ENCODE measurements at places on chromosomes 7 and 10.

GRCh38 chr7:104652434-104652833 is 324.0 kb downstream of the LHFPL3 start:
- DNase-seq: no peak

- DNase-seq: no peak
Measured at GRCh38 chr7:93140582-93141191, 7.5 kb downstream of the SAMD9L start.

GRCh38 chr10:51170518-51171245 is 96.4 kb downstream of the PRKG1 start:
- no peak for DNase-seq

GRCh38 chr7:77482015-77482414 is 55.1 kb upstream of the PTPN12 start:
- no peak for DNase-seq

GRCh38 chr7:99267481-99267840 is 5.2 kb upstream of the MYH16 start:
- no peak for DNase-seq

DNA sequence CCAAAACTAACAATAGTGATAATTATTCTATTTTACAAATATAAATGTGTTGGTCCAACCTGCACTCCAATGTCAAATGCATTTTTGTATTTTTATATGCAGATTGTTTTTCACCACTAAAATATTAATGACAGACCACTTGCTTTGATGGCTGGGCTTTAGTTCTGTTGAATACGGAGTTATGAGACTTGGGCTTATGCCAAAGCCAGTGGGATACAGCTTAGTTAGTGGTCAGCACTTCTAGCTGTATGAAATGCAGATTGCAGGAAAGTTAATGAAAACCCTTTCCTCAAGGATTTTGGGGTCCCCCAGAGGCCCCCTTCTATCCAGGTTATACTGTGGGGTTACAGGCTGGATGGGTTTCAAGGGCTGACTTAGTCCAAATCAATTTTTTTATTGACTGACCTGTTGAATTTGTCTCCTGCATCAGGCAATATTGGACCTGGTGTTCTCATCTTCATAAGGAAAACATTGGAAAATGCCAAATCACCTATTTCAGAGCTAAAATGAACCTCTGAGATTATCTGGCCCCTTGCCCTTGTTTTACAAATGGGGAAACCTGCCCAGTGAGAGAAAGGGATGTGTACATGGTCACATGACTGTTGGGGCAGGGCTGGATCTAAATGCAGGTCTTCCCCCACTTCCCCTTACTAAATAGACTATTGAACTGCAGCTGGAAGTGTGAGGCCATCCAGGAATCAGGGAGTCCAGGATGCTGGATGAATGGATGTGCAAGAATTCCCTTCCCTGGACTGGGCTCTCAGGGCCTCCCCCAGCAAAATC is 1085.3 kb downstream of the KCNMA1 start:
- DNase-seq: no peak

- peak; percentile 11 for DNase-seq
Measured at GRCh38 chr7:137846827-137847567, at the start of gene DGKI. TSS of gene DGKI (minus strand) at chr7:137846974.

GRCh38 chr10:100349087-100349486 is 2.1 kb downstream of the SCD start:
- no peak for DNase-seq

DNA sequence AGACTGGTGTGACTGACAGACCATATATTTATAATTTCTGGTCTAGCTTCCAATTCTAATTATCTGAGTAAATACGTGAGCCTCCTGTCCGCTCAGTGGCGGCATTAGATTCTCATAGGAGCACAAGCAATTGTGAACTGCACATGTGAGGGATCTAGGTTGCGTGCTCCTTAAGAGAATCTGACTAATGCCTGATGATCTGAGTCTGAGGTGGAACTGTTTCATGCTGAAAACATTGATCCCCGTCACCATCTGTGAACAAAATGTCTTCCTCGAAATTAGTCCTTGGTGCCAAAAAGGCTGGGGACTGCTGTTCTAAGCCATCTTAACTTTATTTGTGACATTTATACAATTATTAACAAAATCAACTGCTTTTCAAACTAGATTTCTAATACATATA is 164.7 kb upstream of the MEOX2 start:
- DNase-seq: no peak

GRCh38 chr7:159280008-159280407 is 135.3 kb upstream of the VIPR2 start:
- DNase-seq: no peak

DNA sequence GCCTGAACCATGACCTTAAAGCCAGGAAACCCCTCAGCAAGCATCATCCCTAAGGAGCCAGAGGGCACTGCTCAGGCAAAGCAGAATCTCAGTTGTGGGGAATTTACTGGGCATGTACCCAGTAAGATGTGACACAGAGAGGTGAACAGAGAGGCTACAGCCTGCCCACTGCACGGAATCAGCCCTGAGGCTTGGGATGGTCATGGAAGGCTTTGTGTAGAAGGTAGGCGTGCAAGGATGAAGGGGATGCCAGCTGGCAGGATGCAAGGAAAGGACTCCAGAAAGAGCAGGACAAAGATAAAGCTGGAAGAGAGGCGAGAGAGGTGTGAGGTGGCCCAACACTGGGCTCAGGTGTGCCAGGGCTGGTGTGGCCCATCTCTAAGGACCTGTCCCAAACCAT is 2.4 kb upstream of the AIFM2 start:
- DNase-seq: no peak

DNA sequence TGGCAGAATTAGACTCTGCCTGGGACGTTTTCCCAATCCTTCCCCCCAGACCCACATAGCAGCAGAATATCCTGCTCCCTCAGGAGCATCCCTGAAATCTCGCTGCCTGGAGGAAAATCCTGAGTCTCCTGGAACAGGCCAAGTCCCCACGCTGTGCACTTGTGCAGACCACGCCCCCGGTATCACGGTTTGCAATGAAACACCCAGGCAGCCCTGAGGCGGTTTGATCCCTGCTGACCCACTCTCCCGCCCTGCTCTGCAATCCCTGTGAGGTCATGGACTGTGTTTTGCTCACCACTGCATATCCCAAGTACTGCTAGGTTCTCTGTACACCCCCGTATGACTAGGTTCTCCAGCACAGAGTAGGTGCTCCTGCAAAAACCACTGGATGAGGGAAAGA is 411.8 kb upstream of the MGMT start:
- DNase-seq: no peak

DNA sequence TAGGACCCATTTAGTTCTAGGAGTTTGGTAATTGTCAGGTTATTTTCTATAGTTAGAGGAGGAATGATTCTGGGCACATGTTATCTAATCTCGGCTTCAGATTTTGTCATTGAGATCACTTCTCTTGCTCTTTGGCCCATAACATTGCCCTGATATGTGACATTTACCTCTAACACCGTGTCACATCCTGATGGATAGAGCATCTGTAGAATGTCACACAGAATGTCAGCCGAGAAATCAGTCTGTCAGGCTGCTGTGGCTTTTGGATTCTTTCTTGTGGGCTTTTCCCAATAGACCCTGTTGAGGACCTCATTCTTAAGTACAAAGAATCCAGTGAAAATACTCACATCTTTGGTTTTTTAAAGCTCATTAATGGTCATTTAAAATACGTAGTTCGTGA is 142.4 kb downstream of the LRRC4 start:
- no peak for DNase-seq

GRCh38 chr10:31304291-31304970 is 14.6 kb upstream of the ZEB1 start:
- no peak for DNase-seq

DNA sequence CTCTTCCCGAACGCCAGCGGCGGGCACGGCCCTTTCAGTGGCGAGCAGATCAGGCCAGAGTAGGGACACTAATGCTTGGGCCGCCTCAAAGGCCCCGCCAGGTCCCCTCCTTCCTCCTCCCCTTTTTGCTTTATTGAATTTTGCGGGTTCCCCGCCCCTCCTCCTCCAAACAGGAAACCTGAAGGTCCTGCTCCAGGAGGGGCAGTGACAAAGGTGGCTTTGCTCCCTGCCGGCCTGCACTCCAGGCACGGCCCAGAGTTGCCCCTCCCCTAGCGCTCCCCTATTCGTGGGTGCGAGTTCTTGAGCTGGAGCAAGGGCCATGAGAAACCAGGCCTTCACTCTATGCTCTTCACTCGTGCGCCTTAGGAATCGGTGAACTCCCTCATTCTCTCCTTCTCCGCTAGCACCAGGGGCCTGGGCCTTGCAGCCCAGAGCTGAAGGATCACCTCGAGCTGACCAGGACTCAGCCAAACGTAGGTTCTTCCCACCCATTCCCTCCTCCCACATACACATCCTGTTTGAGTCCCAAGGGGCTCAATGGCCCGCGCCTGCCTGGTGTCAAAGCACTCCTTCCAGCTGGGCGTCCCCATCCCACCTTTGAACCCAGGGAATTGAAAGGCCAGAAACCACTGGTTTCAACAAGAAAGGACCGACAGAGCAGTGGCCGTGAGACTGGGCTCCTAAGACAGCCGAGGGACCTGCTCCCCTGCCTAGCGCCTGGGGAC is 619 bp upstream of the HOXA6 start:
- DNase-seq: peak; percentile 7

DNA sequence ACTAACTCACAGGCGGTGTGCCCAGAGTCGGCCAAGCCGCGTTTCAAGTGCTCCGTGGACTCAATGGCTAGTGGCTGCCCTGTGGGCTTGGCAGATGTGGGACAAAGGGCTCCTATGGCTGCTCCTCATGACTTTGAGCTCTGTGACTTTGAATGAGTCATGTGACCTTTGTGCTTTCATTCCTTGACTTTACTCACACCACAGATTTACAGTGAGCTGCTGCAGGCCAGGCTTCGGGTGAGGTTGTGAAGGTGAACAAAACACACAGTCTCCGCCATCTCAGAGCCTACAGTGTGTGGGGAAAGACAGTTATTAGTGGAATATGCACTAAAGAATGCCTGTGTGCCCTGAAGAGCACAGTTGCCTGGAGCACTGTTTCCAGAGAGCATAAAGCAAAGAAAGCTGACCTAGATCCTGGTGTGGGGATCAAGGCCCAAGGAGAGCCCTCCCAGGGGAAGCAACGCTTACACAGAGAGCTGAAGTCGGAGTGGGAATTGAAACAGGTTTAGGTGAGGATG is 29.7 kb upstream of the PLEKHA1 start:
- DNase-seq: peak; percentile 35

DNA sequence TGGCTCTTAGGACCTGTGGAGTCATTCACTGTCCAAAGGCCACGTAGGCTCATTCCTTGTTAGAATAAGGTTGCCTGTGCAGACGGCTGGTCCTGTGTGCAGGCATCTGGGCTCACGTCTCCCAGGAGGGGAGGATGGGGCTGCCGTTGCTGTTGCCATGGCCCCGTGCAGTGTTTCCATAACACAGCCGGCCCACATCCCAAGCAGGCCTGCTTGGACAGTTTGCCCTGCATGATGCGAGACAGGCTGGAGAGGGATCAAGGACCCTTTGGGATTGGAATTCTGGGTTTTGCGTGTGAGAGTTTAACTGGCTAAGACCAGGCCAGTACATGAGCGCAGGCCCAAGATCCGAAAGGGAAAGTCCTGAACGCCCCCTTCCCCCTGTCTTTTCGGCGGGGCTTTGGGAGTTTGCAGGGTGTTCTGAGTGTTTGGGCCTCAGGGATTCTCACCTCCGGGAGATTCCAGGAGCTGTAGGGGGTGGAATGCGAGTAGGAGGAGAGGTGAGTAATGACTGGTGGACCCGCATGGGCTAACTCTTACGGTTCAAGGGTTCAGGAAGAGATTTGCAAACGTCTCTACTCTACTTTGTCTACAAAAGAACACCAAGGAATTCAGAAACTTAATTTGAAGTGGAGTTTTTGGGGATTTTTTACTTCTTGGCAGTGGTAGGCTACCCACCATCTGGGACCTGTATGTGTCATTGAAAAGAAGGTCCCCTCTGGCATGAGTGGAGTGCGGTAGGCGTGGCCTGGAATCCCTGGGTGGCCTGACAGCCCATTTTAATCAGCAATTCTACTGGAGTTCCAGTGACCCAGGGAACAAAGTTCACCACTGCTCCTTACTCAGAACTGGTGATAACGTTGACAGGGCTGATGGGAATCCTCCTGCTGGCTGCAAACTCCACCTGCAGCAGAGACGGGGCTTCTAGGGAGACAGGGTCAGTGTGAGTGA is 125.4 kb downstream of the ITIH5 start:
- DNase-seq: no peak

DNA sequence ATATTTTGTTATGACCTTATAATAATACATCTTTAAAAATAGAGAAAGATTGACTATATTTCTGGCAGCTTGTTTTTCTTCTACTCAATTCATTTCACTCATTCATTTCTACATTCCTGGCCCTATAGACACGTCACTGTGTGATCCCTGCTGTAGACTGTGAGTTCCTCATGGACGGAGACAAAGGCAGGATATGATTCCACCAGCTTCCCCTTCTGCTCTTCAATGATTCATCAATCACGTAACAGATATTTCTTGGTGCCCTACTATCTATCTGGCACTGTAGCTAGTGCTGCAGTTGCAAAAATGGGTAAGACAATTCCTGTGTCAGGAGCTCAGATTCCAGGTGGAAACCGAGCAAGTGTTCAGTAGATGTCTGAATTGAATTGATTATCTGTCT is 415.0 kb downstream of the SFMBT2 start:
- DNase-seq: no peak

- no peak for DNase-seq
Measured at GRCh38 chr7:69467826-69468225, 130.4 kb upstream of the AUTS2 start.

GRCh38 chr7:73901823-73902597 is 41.1 kb downstream of the TMEM270 start:
- no peak for DNase-seq

DNA sequence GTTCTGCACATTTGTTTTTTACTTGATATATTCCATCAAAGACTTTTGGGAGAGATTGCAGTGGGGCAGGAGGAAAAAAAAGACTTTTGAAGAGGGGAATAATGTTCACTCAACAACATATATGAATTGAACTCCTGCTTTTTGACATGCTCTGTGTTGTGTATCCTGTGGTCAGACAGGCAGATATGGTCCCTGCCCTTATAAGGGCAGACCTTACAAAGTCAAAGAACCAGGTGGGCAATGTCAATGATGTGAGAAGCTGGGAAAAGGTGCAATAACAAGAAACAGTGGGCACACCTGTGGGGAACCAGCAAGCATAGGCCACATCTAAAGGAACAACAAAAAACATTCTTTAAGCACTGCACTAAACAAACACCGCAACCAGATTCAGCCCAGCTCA is 8.2 kb downstream of the AIFM2 start:
- no peak for DNase-seq

GRCh38 chr10:103929381-103929921 is 11.5 kb upstream of the STN1 start:
- DNase-seq: no peak

GRCh38 chr7:130009848-130010688 is 41.1 kb downstream of the ZC3HC1 start:
- peak; percentile 49 for DNase-seq
